Esophagus squamous epithelium (tissue), 5 donors: ENCODE measurements at places on chromosomes 11 and 22. TPM values are rescaled to one million over a fixed set of nuclear protein-coding genes. Genes with fewer than 3 reads are reported as not detected.

DNA sequence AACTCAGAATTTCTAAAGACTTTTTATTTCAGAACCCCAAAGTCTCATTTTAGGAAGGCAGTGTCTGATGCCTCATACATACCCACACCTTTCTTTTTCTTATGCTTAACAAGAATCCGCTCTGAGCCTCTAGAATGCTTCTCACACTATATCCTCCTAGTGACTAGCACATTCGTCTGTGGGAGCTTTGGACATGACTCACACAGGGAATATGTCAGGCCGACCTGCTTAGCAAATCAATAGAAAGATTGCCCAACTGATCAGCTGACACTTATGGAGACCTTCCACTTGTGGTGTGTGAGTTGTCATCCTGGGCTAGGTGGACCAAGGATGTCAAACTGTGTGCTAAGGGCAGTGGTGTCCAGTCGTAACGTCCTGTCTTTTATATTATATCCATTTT is 129.9 kb upstream of the TTC12 start:
- H3K4me1 ChIP-seq, result no peaks in the 10 kb centered on the region
- H3K36me3 ChIP-seq, result no peaks in the 10 kb centered on the region
- no peak overlapping the region for H3K27ac ChIP-seq
- H3K27me3 ChIP-seq, result no peaks in the 10 kb centered on the region
- no peak overlapping the region for H3K4me3 ChIP-seq

Gene CHRDL2
- total RNA-seq, result 0.97 TPM

DNA sequence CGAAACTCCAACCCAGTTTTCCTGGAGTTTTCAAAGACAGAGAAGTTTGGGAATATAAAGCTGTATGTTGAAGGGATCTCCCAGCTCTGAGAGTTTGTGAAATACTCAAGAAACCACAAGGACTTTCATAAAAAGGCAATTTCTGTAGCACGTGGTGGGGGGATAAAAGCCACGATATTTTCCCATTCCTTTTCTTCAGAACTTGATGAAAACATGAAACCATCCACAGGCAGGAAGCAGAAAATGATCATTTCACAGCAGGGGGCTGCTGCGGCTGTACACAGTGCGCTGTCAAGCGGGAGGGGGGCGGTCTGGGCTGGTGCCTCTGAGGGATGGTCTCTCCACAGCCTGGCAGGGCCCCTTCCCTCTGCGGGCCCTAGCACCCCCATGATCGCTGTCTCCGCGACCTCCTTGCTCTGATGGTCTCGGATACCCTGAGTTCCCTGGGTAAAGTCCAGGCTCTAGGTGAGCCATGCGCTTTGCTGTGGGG is 423.2 kb downstream of the MN1 start:
- DNase-seq, result no peak
- no peak overlapping the region for H3K4me3 ChIP-seq
- no peaks in the 10 kb centered on the region for H3K36me3 ChIP-seq
- H3K27me3 ChIP-seq, result no peaks in the 10 kb centered on the region
- no peak overlapping the region for H3K27ac ChIP-seq
- H3K4me1 ChIP-seq, result peaks cover 18% of the 10 kb centered on the region

DNA sequence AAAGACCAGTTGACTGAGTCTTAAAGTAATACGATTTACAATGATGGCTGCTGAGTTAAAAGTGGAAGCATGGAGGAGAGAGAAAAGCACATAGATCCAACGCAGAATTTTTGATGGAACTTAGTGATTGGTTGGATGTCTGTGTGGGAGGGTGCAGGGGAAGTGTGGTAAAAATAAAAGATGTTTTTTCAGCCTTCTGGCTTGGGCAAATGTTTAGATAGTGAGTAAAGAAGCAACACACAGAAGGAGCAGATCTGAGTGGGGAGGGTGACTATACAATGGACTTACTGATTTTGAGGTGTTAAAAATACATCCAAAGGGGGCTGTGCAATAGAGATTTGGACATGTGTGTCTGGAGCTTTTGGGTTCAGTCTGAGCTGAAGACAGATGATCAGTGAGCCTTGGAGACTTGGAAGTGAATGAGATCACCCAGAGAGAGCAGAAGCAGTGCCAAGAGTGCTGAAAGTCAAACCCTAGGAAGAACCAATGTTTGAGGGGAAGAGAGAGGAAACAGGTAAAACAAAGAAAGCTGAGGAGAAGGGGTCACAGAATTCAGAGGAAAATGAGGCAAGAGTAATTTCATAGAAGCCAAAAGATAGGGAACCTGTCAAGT is 8.6 kb downstream of the GRIA4 start:
- H3K4me1 ChIP-seq, result no peaks in the 10 kb centered on the region
- H3K36me3 ChIP-seq, result no peaks in the 10 kb centered on the region
- H3K27ac ChIP-seq, result no peak overlapping the region

DNA sequence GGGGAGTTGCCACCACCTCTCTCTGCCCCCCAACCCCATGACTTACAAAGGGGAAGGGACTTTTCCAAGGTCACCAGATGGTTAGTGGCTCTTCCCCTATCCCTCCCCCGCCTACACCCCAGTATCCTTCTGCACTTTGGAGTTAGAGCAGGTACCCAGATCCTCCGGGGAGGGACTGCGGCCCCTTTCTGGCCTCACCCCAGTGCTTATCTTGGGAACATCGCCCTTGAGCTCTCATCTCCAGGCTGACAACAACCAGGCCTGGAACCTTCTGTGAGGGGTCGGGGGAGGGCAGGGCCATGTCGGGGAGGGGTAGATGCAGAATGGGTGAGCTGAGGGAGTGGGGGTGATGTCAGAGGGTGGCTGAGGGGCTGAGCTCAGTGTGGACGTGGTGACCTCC is 7.5 kb upstream of the NAALADL1 start:
- no peaks in the 10 kb centered on the region for H3K27me3 ChIP-seq
- H3K4me1 ChIP-seq, result no peaks in the 10 kb centered on the region
- no peak for DNase-seq
- H3K27ac ChIP-seq, result no peak overlapping the region
- H3K36me3 ChIP-seq, result no peaks in the 10 kb centered on the region

Gene MYOD1
- not detected for total RNA-seq
